Left lung (tissue), 14 donors: ENCODE measurements at places on chromosomes 7 and 10. TPM values are rescaled to one million over a fixed set of nuclear protein-coding genes. Genes with fewer than 3 reads are reported as not detected.

DNA sequence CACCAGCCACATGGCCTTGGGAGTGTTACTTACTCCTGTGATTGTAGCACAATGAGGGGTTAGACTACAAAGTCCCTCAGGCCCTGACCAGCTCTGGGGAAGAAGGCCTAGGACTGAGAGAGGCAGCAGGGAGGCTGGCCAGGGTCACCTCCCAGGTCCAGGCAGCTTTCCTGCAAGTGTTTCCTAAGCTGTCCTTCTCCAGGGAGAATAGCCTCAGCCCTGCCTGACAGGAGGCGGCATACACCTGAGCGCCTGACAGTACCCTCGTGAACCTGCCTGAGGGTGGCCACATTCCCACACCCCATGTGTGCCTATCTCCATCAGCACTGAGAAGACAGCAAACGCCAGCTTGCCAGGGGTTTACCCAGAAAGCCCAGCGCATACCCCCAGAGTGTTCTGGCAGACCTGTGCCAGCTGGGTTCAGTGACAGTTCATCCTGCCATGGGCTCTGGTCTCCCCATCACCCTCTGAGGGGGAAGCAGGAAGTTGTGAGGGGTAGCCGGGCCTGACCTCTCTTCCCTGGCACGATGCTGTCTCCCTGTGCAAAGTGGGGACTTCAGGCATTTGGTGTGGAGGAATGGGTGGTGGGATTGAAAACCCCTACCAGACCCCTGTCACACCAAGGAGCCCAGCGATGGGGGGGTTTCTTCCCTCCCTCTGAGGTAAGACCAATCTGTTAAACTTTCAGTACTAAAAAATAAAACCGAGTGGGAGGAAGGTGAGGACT is 56.3 kb upstream of the CAMK2B start:
- H3K27me3 ChIP-seq, result no peaks in the 10 kb centered on the region
- H3K36me3 ChIP-seq, result peaks cover 59% of the 10 kb centered on the region
- H3K4me1 ChIP-seq, result peaks cover 4% of the 10 kb centered on the region
- DNase-seq, result no peak
- H3K27ac ChIP-seq, result no peak overlapping the region
- no peak overlapping the region for H3K4me3 ChIP-seq

GRCh38 chr7:121343302-121343701 is 14.5 kb downstream of the WNT16 start:
- no peaks in the 10 kb centered on the region for H3K36me3 ChIP-seq
- no peak overlapping the region for H3K4me3 ChIP-seq
- H3K4me1 ChIP-seq, result no peaks in the 10 kb centered on the region
- no peak overlapping the region for H3K27ac ChIP-seq
- H3K27me3 ChIP-seq, result no peaks in the 10 kb centered on the region

Gene SCART1
- total RNA-seq, result 1.7 TPM

GRCh38 chr7:37144423-37144822 is 304.2 kb downstream of the ELMO1 start:
- H3K36me3 ChIP-seq, result no peaks in the 10 kb centered on the region
- H3K4me1 ChIP-seq, result no peaks in the 10 kb centered on the region
- H3K27ac ChIP-seq, result no peak overlapping the region
- H3K4me3 ChIP-seq, result no peak overlapping the region
- no peaks in the 10 kb centered on the region for H3K27me3 ChIP-seq

GRCh38 chr10:129140921-129141885 is 325.8 kb upstream of the MGMT start:
- H3K4me1 ChIP-seq, result no peaks in the 10 kb centered on the region
- no peak overlapping the region for H3K4me3 ChIP-seq
- H3K27me3 ChIP-seq, result peaks cover 45% of the 10 kb centered on the region
- DNase-seq, result no peak

DNA sequence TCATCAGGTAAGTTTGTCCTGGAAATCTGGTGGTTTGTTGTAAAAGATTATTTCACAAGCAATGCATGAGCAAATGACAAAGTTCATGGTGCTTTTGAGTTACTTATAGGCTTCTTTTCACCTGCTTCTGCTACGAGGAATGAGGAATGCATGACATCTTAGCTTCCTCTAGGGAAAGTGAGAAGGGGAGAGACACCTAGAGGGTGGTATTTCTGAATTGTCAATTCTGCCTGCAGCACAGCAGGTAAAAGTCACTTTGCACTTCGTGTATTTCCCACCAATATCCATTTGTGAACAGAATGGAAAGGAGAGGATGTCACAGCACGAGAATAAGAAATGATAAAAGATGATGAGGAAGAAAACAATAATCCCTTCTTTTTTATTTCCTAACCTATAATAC is 153.4 kb upstream of the FEZF1 start:
- no peak for DNase-seq
- H3K4me3 ChIP-seq, result no peak overlapping the region
- no peaks in the 10 kb centered on the region for H3K27me3 ChIP-seq
- H3K4me1 ChIP-seq, result no peaks in the 10 kb centered on the region

Gene DDX56
- total RNA-seq, result 58.0 TPM

DNA sequence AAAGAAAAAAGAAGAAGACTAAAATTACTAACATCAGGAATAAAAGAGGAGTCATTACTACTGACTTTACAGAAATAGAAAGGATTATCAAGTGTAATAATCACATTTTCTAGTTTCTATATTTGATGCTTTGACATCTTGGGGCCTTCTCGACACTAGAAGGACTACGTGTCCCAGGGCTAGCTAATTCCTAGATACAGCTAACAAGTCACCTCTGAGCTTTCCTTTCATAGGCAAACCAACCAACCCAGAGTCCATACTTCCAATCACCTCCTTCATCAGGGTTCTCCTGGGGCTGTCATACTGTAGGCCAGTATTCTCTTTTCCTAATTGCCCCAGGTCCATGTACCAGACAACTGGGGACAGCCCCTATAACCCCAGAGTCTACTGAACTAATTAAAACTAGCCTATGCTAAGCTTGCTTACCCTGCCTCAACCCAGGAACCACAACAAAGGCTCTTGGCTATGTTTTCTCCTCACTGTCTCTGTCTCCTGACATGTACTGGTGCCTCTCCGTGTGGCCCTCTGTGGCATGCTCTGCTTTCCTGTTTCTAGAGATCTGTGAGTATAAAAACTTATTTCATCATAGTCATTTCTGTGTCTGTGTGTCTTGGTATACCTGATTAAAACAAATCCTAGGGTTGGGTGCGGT is 6.7 kb upstream of the PARP12 start:
- H3K36me3 ChIP-seq, result no peaks in the 10 kb centered on the region
- no peak overlapping the region for H3K4me3 ChIP-seq
- no peak for DNase-seq
- H3K27me3 ChIP-seq, result no peaks in the 10 kb centered on the region
- H3K4me1 ChIP-seq, result no peaks in the 10 kb centered on the region
- no peak overlapping the region for H3K27ac ChIP-seq

DNA sequence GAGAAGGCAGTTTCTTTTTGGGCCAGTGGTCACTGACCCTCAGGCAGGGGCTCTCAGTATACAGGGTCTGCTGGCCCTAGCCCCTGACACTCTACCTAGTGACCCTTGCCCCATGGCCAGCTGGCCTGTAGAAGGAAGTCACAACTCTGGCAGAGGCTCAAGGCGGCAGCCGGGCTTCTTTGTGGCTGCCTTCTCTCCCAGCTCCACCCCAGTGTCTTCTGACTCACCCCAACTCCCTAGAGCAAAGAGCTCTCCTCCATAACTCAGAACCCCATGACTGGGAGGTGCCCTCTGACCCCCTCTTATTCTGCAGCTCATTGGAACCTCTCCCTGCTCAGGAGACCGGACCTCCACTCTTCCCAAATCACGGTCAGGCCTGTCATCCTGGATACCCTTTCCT is 358.2 kb downstream of the FGFR2 start:
- no peak for DNase-seq
- H3K27ac ChIP-seq, result no peak overlapping the region
- H3K4me1 ChIP-seq, result no peaks in the 10 kb centered on the region
- H3K4me3 ChIP-seq, result no peak overlapping the region
- H3K27me3 ChIP-seq, result no peaks in the 10 kb centered on the region

GRCh38 chr7:157294773-157295172 is 42.0 kb upstream of the DNAJB6 start:
- H3K4me1 ChIP-seq, result no peaks in the 10 kb centered on the region
- H3K27ac ChIP-seq, result no peak overlapping the region
- H3K27me3 ChIP-seq, result no peaks in the 10 kb centered on the region
- no peak for DNase-seq
- H3K4me3 ChIP-seq, result no peak overlapping the region

Gene TFEC
- total RNA-seq, result 42.9 TPM

Gene AKR1C8
- total RNA-seq, result not detected

- no peaks in the 10 kb centered on the region for H3K36me3 ChIP-seq
- no peaks in the 10 kb centered on the region for H3K27me3 ChIP-seq
- H3K27ac ChIP-seq, result no peak overlapping the region
Observed at GRCh38 chr10:113369365-113369694, 183.5 kb upstream of the HABP2 start.

Gene GIMAP5
- total RNA-seq, result 9.8 TPM

DNA sequence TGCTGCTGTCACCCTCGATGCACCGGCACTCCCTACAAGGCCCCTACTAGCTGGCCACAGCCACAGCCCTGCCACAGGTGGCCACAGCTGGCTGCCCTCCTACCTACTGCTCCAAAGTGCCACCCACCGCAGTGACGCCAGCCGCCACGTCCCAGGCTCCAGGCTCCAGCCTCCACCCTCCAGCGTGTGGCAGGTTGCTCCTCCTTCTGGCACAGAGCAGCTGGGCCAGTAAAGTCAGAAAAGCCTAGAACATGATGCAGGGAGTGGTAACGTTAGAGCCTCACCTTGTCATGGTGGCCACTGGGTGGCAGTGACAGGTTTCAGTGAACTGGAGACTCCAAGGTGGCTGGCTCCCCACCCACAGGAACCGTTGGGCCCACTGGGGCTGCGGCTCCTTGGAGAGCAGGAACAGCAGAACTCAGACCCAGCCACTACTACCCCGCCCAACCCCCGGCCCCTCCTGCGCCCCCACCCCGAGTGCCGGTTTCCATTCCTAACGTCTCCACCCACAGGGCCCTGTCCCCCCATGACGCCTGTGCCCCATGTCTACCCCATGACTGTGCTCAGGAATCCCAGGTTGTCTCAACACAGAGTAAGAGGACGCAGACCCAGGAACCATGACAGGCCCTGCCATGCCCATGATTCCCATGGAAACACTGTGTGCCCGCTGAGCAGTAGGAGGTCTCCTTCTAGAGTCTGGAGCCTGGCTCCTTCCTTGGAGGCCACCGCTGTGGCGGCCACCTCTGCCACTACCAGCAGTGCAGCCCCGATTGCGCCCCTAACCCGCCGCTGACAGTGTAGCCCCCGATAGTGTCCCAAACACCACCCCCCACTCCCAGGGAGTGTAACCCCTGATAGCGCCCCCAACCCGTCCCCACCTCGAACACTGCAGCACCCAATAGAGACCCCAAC is 52.3 kb upstream of the ZNF33B start:
- no peak overlapping the region for H3K27ac ChIP-seq
- no peak overlapping the region for H3K4me3 ChIP-seq
- DNase-seq, result no peak
- H3K36me3 ChIP-seq, result no peaks in the 10 kb centered on the region
- no peaks in the 10 kb centered on the region for H3K4me1 ChIP-seq

Gene DPYSL4
- total RNA-seq, result 3.1 TPM

DNA sequence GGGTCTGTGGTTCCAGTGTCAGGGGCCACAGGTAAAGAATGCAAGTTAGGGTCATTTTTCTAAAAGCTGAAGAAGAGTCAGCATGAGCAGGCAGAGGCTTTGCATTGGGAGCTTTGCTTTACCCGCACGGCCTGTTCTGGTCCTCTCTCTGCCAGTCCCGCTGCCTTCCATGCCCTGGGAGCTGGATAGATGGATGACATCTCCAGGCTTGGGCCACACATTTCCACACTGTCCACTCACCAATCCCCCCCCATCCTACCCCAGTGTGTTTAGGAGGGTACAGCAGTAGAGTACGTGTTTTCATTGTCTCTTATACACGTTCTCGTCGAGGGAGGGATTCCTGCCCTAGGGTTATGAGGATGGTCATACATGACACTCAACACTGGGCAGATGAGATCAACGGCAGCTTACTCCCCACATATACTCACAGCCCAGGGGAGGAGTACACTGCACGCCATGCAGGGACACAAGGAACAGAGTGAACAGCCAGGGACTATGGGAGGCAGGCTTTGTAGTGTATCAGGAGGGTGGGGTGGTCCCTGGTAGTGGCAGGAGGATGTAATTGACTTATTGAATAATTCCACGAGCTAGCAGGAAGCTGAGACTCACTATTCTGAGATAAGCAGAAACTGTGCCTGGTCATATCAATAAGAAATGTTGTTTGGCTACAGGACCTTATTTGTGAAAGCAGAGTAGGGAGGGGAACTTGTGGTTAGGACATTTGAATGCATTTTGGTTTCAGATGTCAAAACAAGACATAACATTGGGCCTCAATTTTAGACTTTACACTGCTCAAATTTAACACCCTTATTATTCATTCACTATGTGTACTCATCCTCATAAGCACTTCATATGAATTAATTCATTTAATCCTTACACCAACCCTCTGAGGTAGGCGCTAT is 36.6 kb downstream of the PLPP4 start:
- no peak for DNase-seq
- no peaks in the 10 kb centered on the region for H3K27me3 ChIP-seq
- no peaks in the 10 kb centered on the region for H3K4me1 ChIP-seq
- H3K36me3 ChIP-seq, result no peaks in the 10 kb centered on the region
- H3K27ac ChIP-seq, result no peak overlapping the region
- no peak overlapping the region for H3K4me3 ChIP-seq

Gene SKIDA1
- total RNA-seq, result 1.2 TPM

Gene MYO1G
- 40.9 TPM for total RNA-seq

DNA sequence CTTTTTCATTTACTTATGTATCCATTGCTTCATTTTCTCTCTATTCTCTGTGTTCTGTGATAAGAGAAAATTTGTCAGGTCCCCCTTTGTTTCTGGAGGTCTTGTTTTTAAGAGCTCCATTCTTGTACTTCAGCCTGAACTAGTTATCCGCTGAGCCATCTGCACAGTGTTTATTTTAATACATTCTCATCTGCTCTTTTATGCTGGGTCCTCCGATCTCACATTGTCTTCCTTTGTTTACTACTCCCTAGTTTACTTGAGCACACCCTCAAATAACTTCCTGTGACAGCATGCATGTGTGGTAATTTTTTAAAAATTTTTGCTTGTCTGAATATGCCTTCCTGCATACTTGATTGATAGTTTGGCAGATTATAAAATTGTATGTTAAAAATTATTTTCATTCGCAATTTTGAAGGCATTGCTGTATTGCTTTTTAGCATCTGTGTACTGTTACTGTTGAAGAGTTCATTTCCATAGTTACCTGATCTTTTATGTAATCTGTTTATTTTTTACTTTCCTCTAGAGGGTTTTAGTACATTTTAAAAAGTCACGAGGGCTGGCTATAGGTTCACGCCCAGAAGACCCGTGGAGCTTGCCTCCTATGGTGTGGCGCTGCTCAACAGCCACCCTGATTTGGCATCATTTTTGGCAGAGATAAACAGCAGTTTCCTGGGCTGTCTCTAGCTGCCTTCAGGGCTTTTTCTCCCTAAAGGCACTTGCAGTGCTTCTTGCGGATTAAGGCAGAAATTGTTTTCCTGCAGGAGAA is 31.9 kb downstream of the RSBN1L start:
- H3K36me3 ChIP-seq, result no peaks in the 10 kb centered on the region
- no peak overlapping the region for H3K27ac ChIP-seq
- H3K4me3 ChIP-seq, result no peak overlapping the region
- peaks cover 61% of the 10 kb centered on the region for H3K4me1 ChIP-seq

GRCh38 chr10:25694971-25695370 is 239.1 kb upstream of the MYO3A start:
- no peak overlapping the region for H3K27ac ChIP-seq
- no peaks in the 10 kb centered on the region for H3K4me1 ChIP-seq
- no peak overlapping the region for H3K4me3 ChIP-seq
- H3K36me3 ChIP-seq, result no peaks in the 10 kb centered on the region
- DNase-seq, result no peak

Gene CLRN3
- total RNA-seq, result not detected

Gene ADRA2A
- 2.8 TPM for total RNA-seq

- no peaks in the 10 kb centered on the region for H3K27me3 ChIP-seq
- no peak for DNase-seq
- H3K4me3 ChIP-seq, result no peak overlapping the region
- no peaks in the 10 kb centered on the region for H3K4me1 ChIP-seq
- no peak overlapping the region for H3K27ac ChIP-seq
- H3K36me3 ChIP-seq, result no peaks in the 10 kb centered on the region
Observed at GRCh38 chr7:80060218-80060806, 74.3 kb upstream of the GNAI1 start.
